ENCODE measurements at places on chromosomes 6 and 20.
A peak's percentile ranks its signal among the peaks of the same experiment; 100 is the strongest.

GRCh38 chr20:56004611-56005388, 519 bp downstream of the CBLN4 start:
- DNase-seq, result no peak

- DNase-seq, result no peak
Observed at GRCh38 chr6:148967011-148967520, 220.2 kb downstream of the UST start.

- no peak for DNase-seq
Observed at GRCh38 chr20:1803061-1803931, 91.9 kb upstream of the SIRPA start.

GRCh38 chr6:138691595-138692057, 81.9 kb upstream of the CCDC28A start:
- DNase-seq, result peak; percentile 15

DNA sequence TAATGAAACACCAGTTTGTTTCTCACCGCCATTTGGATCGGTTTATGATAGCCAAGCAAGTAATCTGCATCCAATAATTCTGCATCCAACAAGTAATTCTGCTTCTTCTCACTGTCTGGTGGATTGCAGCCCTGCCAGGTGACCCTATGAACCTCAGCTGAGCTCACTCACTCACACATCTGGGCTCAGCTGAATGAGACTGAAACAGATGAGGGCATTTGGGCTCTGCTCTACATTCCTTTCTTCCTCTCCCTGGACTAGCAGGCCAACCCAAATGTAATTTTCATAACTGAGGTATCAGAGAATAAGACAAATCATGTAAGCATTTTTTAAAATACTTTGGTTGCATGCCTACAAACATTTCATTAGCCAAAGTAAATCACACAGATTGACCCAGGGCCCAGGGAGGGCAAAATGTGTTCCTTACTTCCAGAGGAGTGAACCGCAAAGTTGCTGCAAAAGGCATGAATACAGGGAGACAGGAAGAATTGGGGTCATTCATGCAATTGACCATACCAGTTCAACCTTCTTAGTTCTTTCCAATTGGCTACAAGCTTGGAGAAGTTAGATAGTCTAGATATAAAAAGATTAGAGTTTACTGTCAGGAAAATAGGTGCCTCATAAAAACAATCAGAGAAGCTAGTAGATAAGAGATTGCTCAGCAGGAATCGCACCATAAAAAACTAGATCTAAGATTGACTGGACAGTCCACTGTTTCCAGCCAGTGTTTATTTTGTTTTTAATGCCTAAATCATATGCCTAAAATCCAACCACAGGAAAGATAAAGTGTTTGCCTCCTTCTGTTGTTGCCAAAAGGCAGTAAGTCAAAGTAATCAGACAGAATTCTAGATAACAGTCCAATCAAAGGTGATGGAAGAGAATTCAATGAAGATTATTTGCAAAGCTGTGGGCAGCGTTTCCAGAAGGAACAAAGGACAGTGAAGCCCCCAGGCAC, 43.7 kb downstream of the CBLN4 start:
- DNase-seq, result no peak

- peak; percentile 24 for DNase-seq
Observed at GRCh38 chr6:131787766-131788712, 19.8 kb upstream of the ENPP1 start.

DNA sequence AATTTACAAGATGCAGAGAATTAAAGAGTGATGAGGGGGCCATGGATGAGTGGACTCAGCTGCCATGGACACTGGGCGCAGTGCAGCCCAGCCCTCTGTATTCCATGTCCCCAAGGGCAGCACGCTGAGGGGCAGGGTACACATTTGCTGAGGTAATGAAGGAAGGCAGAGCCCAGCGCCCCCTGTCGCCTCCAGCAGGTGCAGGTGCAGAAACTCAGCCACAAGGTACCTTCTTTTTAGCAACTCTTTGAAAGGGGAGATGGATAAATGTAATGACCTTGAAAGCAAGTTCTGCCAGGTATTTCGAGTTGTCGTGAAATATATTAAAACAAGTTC, 7.1 kb downstream of the CD93 start:
- peak; percentile 65 for DNase-seq

DNA sequence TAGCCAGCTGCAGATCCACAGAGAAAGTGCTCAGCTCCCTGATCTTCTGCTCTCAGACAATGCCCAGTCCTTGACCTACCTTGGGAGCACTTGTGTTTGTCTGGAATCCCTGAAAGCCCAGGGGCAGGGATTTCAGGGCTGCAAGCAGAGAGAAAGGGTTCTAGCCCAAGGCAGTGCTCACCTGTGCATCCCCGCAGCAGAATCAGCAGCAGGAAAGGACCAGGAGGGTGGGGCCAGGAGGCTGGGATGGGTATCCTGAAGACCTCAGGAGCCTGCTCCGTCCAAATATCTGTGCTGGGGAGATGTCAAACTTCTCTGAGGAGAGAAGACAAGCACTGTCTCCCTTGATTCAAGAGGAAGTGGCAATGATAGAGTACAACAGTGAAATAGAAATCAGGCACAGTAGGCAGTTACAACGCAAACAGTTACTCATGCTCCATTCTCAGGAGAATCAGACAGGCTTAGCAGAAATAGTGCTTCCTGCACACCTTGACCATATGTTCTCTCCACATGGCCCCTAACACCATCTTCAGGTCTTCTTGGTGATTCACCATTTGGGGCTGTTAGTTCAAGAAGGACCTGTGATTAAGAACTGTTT, 28.7 kb upstream of the SIRPG start:
- no peak for DNase-seq

DNA sequence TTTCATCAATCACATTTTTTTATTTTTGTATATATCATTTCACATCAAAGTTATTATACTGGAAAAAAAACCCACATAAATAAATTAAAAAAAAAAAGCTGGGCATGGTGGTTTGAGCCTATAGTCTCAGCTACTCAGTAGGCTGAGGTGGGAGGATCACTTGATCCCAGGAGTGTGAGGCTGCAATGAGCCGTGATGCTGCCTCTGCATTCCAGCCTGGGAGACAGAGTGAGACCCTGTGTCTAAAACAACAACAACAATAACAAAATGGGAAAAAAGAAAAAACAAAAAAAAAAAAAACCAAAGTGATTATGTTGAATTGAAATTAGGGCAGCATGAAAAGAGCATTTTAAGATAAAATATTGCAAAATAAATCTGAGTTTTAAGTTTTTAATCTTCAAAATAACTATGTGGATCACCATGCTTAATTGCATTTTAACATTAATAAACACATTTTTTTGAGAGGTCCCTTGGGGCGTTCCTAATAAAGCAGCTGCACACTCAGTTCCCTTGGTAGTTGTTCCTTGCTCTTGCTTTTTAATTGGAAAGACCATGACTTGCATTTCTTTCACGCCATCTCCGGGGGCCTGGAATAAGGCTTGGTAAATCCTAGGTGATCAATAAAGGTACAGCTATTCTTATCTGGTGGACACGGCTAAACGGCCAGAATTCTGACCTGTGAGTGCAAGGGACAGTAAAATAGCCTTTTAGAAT, 15.1 kb downstream of the NOX3 start:
- no peak for DNase-seq

DNA sequence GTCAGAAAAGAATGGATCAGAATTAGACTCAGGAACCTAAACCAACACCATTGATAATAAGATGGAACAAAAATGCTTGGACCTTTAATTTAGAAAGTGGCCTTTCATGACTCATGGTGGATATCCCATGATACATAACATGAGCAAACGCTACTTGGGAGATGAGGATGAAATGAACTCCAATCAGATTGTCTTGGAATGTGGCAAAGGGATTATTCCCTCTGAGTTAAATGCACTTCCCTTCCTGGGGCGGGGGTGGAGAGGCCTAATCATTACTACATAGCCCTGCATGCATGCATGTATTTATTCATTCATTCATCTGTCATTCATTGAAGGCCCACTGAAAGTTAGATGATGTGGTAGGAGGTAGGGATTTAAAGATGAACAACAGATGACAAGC, 174.0 kb downstream of the AIG1 start:
- DNase-seq, result no peak

DNA sequence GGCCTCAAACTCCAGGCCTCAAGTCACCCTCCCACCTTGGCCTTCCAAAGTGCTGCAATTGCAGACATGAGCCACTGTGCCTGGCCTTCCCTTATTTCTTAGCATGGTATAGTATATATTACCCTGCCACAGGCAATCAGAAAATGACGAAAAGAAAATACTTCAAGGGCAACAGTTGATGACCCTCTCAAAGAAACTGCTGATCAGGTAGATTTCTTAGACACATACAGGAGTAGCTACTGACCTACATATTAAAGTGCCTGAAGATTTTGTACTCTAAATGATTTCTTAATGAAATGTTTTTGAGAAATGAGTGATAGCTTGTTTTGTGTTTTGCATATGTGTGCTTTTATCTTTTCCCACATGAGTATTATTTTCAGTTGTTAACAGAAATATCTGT, 4.6 kb downstream of the SLC35F1 start:
- no peak for DNase-seq

GRCh38 chr6:145042559-145042958, 692.8 kb downstream of the EPM2A start:
- no peak for DNase-seq

- DNase-seq, result no peak
Observed at GRCh38 chr6:20440296-20440695, 38.6 kb downstream of the E2F3 start.

GRCh38 chr6:162615016-162615705, 112.4 kb downstream of the PRKN start:
- no peak for DNase-seq

DNA sequence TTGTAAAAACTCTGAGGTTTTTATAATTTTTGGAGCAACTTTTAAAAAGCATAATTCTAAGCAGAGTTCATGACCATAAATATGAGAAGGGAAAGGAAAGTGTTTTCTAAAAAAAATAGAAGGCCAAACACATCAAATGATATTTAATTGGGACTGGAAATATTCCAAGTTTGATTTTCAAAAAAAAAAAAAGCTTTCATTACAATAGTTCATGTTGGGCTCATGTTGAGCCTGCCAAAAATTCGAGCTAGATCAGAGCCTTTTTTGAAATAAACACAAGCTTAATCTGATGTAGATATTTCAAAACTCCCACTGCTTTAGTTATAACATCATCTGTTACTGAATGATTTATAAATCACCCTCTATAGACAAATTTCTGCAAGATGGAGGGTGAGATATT, 163.4 kb upstream of the DEFB112 start:
- no peak for DNase-seq

DNA sequence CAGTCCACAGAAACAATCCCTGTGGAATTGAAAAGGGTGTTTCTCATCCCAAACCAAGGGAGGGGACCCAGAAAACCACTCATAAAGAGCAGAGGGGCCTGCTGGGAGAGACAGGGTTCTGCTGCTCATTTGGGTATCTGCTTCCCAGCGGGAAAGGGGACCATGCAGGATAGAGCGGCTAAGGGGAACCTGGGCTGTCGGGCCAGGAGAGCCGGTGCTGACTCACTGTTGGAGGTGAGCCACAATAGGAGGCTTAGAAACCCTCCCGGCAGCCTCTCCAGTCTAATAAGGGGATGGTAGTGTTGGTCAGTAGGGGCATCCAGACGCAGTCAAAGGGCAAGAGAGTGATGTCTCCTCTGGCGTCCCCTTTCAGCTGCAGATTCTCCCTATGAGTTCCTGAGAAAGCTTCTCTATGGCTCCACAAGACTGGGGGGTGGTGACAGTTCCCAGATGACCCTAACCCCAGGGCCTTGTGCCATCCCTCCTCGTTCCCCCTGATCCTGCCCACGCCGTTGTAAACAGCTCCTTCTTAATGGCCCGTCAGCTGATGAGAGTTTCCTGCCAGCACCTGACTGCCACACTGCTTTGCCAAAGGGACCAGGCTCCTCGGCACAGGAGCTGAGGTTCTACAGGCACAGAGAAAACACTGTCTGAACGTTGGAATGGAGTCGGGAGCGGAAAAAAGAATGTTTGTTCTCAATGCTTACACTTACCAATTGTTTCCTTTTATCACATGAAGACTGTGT, 646.1 kb upstream of the DEFB115 start:
- DNase-seq, result no peak

GRCh38 chr6:135180542-135181332, at the start of gene MYB:
Gene MYB (plus strand): TSS chr6:135181308. CDS start chr6:135181514, 206 bp downstream.
- peak; percentile 84 for DNase-seq

DNA sequence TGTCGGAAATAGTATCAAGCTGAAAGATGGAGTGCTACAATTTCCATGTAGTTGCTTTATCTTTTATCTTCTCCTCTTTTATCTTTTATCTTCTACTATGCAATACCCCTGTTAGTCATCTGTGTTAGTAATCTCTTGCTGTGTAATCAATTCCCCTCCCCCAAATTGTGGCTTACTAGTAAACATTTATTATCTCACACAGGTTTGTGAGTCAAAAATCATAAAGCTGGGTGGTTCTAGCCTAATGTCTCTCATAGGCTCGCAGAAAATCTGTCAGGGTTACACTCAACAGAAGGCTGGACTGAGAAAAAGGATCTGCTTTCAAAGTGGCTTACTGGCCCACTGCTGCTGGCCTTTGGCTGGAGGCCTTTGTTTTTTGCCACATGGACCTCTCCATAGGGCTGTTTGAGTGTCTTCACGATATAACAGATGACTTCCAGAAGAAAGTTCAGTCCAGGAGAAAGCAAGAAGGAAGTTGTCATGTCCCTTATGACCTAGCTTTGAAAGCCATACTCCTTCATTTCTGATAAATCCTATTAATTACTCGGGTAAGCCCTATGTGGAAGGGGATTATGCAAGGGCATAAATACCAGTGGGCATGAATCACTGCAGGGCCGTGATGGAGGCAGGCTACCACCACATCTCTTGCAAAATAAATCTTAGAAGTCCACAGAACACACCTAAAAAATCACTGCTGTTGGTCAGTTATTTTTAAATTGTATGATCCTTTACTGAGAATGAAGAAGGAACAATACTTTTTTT, 24.5 kb upstream of the PTCHD4 start:
- DNase-seq, result no peak

DNA sequence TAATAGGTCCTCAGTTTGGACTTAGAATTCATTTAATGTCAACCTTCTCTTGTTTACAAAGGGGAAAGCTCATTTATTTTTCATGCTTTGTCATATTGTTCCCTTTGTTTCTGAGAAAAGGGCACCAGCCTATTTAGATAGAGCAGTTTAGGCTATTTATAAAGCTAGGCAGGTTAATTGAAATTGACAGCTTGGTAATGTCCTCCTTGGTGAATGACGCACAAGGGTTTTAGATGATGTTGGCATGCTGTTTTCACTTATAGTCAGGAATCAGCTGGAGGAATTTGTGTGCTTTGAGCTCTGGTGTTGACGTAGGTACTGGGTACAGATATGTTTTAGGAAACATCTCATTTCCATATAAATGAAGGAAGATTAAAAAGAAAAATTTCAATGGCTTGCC, 45.2 kb downstream of the BCKDHB start:
- DNase-seq, result peak; percentile 37

GRCh38 chr20:17536944-17537444, 5.8 kb upstream of the BFSP1 start:
- DNase-seq, result peak; percentile 68

DNA sequence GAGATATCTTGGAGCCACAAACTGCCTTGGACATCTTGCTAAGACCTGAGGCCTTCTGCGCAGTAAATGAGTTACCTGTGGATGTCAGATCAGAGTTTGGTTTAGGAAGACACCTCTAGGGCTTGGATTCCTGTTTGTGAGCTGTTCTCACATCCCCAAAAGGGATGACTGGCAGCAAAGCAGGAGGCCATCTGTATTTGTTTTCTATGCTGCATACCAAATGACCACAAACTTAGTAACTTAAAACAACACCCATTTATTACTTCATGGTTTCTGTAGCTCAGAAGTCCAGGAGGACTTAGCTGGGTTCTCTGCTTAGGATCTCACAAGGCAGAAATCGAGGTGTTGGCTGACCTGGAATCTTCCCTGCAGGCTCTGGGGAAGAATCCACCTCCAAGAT, 116.7 kb downstream of the UNC5CL start:
- DNase-seq, result no peak

GRCh38 chr6:132399376-132400074, 1.8 kb downstream of the MOXD1 start:
- no peak for DNase-seq

All from NCI-H774 (cell line).